ENCODE measurements at places on chromosomes 3 and 15.

DNA sequence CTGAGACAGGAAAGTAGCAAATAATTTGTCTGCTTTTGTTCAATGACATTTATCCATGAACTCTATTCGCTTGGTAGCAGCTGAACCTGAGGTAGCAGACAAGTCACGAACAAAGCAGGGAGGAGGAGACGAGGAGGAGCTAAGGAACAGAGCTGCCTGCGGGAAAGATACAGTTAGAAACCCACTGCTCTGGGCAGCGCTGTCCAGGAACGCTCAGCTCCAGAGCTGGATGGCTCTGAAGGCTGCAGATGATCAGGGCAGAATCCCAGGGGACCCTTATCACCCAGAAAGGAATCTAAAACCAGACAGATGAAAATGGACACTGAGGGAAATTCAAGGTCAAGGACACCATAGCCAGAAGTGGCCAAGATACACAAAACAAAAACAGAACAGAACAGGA is 257.8 kb downstream of the CD47 start:
- no peak for DNase-seq

GRCh38 chr3:182913889-182914288 is 66.4 kb downstream of the DCUN1D1 start:
- no peak for DNase-seq

DNA sequence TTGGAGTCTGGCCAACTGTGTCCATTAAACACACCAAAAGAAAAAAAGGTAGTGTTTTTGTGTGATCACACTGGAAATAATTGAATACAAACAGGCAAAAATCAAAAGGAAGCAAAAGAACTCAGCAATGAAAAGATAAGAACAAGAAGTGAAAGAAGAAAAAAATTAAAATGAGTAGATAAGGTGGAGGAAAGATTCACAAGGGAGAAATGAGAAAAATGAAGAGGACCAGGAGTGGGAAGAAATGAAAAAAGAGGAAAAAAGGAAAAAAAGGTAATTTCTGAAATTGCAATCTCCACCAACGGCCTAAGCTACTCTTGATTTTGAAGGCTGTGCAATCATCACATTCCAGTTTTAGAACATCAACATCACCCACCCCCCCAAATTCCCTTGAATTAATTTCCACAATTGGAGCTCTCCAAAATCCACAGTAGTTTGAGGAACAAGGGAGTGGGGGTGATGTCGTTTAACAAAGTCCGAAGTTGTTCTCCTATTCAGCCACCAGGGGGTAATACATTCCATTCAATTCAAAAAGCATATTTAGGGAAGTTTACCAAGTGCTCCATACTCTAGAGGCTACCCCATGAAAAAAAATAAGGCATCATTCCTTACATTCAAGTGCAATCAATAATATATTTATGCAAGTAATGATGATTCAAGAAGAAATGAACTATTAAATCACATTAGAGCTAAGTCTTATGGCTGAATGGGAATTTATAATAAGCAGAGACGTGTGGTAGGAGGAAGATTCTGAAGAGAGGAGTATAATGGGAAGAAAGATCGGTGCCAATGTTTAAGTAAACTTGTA is 37.4 kb downstream of the ZNF860 start:
- no peak for DNase-seq

DNA sequence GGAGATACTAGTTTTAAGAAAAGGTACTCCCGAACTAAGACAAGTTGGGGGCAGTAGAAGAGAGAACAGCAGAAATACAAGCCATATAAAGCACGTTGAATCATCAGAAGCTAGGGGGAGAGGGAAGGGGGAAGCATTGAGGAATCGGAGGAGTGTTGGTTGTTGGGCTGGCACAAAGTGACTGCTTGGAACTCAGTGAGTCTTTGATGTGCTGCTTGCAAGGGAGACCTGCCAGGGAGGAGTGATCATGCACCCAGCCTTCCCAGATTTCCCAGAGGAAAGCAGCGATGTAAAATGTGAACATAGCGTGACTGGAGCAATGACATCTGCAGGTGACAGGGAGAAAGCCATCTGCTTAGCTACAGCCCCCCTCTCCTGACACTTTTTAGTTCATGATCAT is 192.4 kb upstream of the IL12A start:
- no peak for DNase-seq

DNA sequence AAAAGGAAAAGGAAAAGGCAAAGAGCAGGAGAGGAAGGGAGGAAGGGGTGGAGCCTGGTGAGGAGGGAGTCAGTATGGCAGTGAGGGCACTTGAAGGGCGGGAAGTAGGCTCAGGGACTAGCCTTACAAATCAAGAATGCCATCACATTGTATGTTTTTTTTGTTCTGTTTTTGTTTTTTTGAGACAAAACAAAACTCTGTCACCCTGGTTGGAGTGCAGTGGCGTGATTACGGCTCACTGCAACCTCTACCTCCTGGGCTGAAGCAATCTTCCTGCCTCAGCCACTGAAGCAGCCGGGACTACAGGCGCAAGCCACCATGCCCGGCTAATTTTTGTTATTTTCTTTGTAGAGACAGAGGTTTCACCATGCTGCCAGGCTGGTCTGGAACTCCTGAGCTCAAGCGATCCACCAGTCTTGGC is 10.5 kb upstream of the PIK3CB start:
- DNase-seq, result no peak

GRCh38 chr3:148214705-148215104 is 483.0 kb upstream of the AGTR1 start:
- no peak for DNase-seq

DNA sequence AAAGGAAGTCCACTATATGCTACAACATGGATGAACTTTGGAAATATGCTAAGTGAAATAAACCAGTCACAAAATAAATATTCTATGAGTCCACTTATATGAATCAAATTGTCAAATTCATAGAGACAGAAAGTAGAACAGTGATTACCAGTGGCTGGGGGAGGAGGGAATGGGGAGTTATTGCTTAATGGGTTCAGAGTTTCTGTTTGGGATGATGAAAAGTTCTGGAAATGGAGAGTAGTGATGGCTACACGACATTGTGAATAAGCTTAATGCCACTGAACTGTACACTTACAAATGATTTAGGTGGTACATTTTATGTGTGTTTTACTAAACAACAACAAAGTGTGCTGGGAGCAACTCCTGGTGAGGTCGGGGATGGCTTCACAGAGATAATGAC is 38.1 kb downstream of the HOMER2 start:
- no peak for DNase-seq

Data from GOT3 (cell line).